ENCODE measurements at places on chromosomes 3 and 15.

DNA sequence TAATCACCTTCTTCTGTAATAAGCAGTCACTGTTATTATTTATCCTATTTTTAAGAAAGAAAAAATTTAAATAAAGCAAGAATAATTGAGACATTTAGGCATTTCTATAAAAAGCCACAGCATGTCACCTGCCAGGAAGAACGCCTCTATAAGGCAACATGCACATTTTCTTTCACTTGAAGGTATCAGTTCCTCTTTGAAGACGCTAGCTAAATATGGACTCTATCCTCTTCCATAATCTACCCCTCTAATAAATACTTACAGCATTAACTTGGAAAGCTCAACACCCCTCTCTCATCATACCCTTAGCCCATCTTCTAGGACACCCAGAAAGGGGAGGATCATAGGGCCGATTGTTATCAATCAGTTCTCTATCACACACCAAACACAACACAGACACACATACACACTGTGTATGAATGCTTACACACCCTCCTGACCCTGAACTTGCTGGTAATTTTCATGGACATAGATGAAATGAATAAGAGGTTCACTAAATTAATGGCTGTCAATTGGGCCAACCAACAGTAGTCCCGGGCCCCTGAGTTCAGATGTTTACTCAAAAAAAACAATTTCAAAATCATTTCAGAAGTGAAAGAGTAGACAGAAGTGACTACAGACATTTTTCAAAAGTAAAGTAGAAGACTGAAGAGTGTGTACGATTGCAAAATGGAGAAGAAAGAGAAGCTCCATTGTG is 102.5 kb downstream of the ZMAT3 start:
- no peak for DNase-seq

- DNase-seq = no peak
Observed at GRCh38 chr3:71442652-71443042, 140.9 kb downstream of the FOXP1 start.

- DNase-seq = no peak
Observed at GRCh38 chr3:32340611-32341365, 50.9 kb upstream of the CMTM7 start.

DNA sequence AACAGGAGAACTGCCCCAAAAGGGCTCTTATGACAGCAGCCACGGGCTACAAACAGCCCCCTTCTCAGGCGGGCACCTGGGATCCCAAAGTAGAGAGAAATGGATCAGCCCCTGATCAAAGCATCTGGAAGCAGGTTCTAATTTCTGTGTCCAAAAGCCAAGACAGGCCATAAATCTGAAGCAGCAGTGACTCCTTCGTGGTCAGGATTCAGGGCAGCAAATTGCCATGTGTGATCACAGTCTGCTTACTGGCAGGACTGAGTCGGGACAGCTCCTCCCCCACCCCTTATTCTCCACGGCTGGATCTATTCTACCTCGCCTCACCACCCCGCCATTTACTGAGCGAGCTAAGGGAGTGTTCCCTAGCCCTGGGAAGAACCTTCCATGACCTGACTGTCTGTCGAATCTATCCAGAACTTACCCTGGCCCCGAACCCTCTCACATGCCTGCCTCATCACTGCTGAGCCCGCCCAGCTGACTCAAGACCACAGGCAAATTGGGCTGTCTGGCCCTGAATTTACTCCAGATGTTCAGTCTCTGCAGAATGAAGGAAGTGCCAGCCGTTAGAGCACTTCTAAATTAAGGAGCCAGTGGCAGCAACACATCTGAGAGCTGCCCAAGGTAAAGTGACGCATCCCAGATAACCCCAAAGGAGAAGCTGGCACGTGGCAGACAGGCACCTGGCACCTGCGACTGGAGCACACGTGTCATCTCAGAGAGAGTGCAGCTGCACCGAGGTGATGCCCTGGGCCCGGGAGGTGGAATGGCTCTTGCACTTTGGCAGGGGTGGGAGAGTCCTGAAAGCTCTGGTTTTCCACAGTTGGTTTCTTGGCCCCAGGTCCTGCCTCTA is 1.3 kb downstream of the LRRC15 start:
- DNase-seq = no peak

DNA sequence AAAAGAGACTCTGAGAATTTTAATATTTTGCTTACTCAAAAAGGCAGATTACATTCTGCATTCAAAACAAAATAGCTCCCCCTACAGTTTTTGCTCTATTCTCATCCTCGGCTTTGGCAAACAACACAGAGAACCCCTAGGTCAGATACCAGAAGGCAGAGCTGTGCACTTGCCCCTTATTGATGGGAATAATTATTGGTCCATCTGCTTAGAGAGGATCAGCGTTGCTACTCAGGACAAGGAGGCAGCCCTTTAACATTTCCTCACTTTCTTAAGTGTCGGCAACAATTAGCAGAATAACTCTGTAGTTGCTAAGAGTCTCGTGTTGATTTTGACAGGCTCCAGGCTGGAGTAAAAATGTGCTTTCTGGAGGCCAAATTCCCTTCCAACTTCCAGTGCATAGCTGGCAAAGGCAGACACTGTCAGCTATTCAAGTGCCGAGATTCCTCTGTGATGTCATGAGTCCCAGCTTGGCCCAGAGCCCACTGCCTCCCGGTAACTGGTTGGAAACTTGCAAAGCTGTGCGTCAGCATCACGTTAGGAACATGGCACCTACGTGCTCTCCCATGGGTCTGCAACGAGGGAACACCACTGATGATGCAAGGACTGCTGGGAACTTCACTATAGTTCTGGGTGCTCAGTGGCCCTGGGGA is 482.7 kb upstream of the ADAMTS9 start:
- DNase-seq = no peak

DNA sequence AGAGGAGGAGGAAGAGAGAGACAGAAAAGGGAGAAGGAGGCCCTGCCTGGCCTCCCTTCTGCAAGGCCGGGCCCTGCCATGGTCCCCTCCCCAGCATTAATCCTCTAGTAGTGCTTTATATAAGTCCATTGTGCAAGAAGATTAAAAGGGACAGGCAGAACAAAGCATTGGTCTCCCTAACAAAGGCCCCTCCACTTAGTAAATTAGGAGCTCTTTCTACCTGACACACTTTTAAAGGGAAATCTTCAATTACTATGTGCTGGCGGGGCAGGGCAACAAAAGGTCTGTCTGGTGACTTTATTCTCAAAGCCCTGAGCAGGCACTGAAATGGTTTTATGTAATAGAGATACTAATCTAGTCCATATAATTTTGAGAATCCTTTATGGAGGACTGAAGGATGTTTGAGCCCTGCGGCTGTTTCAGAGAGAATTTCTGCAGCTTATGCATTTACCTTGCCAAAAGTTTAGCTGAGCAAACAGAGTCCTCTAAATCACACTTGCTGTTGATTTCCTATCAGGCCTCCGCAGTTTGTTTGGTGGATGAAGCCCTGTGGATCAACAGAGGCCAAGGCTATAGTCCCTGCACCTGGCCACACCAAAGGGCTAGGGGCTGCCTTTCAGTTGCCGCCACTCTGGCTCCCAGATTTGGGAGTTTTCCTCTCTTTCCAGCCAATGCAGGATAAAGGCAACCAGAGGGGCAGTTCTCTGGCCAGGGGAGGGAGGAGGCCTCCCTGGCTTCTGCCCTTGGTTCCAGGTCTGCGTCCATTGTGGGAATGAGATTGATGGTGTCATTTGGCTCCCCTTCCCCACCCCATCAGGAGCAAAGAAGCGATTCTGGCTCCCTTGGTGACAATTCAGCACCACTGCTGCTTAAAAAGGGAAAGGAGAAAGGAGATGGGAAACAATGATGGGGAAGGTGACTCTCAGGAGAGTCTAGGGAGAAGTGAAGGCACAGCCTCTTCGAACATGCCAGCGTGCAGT is 148.0 kb downstream of the MEGF11 start:
- DNase-seq = no peak

- DNase-seq = no peak
Observed at GRCh38 chr15:77630956-77631744, 1.6 kb downstream of the LINGO1 start.

DNA sequence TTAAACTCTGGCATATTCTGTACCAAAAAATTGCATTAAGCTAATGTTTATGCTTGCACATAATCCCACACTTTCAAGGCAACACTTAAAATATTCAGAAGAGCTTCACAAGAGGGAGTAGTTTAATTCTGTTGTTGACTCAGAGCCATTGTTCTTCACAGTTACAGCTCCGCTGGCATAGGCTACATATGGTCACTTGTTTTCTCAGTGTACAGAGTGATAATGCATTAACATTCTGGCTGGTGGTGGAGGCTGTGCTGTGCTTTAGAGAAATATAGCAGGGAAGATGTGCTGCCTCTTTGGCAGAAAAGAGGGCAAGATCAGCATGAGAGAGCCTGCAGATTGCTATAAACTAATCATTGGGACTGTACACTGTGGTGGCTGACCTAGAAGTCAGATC is 13.3 kb downstream of the NLGN1 start:
- DNase-seq = no peak

DNA sequence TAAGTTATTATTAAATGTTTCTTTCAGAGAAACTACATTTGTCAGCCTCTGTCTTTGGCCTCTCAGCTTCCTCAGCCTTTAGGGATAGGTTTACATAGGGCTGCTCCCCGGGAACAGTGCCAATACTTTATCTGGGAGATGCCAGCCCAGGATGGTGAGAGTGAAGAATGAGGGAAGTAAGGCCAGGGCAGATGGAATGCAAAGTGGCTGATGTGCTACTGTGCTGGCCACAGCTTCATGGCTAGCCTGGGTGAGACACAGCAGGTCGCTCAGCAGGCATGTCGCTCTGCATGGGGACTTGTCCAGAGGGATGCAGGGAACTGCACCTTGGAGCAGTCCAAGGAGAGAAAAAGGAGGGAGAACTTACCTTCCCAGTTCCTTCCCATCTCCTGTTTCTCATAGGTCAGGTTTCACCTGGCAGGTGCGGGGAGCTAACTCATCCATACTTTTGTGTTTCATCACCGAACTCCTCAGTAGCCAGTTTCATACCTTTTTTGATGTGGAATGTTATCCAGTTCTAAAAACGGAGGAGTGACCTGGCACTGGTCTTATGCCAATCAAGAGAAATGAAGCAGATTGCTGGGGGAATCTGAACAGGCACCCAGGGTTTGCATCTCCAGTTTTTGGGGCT is 30.9 kb upstream of the C15orf39 start:
- DNase-seq = no peak

DNA sequence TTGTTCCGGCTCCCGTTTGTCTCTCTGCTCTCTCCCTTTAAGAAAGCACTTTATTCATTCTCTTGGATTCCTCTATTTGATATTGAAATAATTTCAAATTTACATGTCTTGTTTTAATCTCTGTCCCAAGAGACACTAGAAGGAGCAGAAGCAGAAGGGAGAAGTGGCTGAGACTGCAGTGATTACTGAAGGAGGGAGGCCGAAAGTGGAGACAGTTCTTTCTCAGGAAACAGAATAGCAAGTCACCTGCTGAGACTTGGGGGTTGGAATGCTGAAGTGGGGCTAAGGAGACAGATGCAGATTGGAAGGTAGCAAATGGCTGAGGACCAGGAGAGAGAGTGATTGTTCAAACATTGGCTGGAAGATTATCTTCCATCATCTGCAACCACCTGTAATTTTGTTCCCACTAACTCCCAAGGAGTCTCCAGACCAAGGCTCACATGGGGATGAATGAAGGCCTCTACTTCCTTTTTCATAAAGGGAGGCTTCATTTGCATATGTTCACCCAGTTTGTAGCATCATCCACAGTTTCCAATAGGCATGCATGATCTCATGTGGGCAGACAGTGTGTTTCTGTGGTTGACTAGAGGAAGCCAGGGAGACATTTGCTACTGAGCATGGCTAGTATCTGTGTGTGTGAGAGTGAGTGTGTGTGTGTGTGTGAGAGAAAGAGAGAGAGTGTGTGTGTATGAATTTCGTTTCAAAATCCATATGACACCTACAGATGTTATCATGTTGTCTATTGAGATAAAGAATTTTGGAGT is 24.0 kb downstream of the LTF start:
- DNase-seq = no peak

DNA sequence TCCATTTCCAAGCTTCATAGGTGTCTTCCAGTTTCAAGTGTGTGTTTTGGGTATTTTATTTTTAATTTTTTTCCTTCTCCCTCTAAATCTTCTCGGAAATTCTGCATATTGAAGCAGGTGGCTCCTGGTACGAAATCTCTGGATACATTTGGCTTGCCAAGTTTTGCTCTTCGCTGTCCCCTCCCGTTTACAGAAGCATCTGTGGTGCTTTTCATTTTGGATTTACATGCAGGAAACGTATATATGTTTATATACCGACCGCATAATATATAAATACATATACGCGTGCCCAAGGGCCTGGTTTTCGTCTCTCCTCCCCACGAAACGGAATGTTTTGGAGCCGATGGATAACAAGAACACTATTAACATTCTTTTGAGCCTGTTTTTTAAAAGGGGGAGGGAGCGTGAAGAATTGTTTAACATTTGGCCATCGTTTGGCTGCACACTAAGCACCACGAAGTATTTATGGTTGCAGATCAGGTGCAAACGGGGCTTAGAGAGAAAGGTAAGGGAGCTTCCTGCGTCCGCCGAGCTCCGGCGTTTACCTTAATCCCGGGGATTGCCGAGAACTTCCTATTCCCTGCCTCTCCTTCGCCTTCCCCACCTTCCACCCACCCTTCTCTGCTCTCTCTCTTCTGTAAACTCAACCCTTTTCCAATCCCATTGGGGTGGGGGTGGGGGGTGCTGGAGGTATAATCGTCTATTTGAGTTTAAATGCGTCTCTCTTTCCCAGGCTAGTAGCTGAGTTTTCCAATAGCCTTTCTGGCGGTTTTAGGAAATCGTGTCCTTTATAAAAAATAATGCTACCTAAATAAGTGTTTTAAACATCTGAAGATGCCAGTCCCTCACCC is 1.1 kb upstream of the NLGN1 start:
- no peak for DNase-seq
